ENCODE measurements at places on chromosomes 16 and 17.

DNA sequence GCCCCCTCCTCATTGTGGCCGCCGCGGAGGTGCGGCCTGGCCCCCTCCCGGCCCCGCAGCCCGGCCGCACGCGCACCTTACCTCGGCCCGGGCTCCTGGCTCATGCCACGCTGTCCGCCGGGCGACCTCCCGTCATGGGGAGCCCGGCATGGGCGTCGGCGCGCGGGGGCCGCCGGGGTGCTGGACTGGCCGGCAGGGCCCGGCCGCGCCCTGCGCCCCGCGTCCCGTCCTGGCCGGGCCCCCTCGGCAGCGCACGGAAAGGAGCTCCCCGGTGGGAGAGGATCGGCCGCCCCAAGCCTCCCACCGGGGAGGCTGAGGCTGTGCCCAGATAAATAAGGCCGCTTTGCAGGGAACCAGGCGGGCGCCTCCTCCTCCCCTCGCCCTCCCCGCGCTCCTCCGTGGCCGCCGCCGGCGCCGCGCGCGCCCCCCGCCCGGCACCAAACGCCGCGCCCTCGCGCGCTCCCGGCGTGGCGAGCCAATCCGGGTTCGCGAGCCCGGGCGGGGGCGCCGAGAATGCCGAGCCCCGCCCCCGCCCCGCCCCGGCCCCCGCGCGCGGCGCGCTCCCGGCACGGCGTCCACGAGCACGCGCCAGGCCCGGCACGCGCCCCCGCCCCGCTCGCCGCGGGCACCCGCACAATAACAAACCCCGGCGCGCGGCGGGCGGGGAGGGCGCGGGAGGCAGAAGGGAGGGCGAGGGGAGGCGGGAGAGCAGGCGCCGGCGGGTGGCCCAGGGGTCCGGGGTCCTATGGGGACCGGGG is at the start of gene FBXL16:
Gene FBXL16 (minus strand): TSS at position 371 of the 758 bp plus-strand sequence. CDS start 8,396 bp downstream, outside the sequence.
- DNase-seq = no peak

- no peak for DNase-seq
Observed at GRCh38 chr17:44902135-44902760, 3.0 kb upstream of the EFTUD2 start.

- DNase-seq = no peak
Observed at GRCh38 chr17:9367156-9367555, 208.5 kb downstream of the STX8 start.

- DNase-seq = no peak
Observed at GRCh38 chr16:508884-509736, 18.4 kb upstream of the CAPN15 start.

- DNase-seq = no peak
Observed at GRCh38 chr17:14011036-14011692, 58.1 kb upstream of the COX10 start.

DNA sequence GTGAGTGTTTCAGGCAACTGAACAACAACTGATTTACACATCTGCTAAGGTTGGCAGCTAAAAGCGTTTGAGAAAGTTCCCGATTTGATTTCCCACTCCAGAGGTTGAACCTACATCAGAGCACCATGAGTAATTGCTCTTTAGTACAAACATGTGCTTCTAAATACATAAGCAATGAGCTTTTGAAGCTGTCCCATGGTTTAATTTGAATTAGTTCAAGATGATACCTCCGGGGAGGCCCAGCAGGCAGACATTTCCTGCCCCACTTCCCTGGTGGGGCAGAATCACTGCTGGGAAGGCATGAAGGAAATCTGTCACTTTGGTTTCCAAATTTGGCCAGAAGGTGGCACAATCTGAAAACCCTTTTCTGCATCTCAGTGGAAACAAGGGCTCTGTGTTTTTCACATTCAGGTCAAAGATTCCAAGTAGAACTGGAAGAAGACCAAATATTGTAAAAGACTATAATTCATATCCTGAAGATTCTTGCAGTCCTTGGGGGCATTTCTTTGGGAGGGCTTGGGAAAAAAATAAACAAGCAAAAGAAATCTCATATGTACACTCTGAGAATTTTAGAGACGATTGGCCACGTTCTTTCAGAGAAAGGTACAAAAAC is 176.2 kb upstream of the FAM20A start:
- DNase-seq = peak; percentile 40

- DNase-seq = no peak
Observed at GRCh38 chr16:25199457-25199856, 17.3 kb upstream of the AQP8 start.

GRCh38 chr16:58824201-58824600 is 90.1 kb upstream of the GOT2 start:
- DNase-seq = no peak

DNA sequence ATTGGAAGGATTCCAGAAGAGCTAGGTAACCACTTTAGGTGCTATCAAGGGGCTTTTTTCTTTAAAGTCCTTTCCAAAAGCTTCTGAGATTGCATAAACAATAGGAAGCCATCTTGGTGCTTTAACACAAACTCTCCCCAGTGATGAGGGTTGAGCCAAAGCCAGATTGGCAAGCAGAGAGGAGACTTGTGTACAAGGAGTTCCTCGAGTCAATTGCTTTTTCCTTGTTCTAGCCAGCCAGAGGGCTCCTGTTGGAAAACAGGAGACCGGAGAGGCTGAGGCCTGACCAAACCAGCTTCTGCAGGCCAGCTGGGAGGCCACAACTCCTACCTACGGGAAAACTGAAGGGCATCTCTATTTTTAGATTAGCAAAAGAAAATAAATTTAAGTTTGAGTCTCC is 46.5 kb downstream of the MAPT start:
- DNase-seq = no peak

DNA sequence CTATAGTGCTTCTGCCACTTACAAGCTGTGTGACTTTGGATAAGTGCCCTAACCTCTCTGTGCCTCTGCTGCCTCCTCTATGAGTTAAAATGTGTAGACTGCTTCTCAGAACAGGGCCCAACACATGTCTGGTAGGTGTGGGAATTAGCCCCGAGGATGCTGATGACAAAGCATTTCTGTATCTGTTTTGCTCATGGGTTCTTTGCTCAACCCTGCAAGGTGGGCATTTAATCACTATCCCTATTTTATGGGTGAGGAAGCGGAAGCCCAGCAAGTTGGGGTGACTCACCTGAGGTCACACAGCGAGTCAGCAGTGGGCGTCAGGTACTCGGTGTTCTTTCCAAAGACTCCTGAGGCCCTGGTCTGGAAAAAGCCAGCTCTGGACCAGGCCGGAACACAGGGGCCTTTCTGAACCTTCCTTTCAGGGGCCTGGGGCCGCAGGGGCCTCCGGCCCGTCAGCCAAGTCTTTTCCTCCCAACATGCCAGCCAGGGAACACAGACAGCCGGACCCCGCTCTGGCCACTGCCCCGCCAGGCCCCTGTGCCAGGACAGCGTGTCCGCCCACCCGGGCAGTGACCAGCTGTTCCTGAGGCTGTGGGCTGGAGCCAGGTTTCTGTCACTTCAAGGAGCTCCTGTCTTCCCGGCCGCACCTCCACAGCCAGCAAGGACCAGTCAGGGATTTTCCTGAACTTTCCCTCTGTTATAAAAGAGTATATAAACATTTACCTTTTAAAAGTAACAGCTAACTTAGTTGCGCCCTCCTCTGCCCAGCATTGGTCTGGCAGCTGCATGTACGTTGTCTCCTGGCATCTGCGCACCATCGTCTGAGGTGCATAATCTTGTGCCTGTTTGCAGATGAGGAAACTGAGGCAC is 62.5 kb downstream of the SREBF1 start:
- no peak for DNase-seq

- no peak for DNase-seq
Observed at GRCh38 chr16:46884513-46885293, 541 bp downstream of the GPT2 start.

- DNase-seq = peak; percentile 18
Observed at GRCh38 chr17:69223809-69224208, 4.8 kb downstream of the ABCA10 start.

GRCh38 chr17:68054296-68054900 is 18.9 kb downstream of the KPNA2 start:
- no peak for DNase-seq

GRCh38 chr17:42405076-42405475 is 16.8 kb upstream of the STAT3 start:
- no peak for DNase-seq

DNA sequence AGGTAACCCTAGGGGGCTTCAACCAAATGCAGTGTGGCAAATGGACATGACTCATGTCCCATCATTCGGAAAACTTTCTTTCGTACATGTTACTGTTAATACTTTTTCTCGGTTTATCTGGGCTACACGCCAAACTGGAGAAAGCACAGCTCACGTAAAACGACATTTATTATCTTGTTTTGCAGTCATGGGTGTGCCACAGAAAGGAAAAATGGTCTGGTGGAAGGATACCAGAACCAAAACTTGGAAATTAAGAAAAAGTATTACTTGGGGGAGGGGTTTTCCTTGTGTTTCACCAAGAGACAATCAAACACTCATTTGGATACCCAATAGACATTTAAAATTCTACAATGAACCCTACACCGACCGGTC is 23.6 kb downstream of the ALOX15B start:
- no peak for DNase-seq

DNA sequence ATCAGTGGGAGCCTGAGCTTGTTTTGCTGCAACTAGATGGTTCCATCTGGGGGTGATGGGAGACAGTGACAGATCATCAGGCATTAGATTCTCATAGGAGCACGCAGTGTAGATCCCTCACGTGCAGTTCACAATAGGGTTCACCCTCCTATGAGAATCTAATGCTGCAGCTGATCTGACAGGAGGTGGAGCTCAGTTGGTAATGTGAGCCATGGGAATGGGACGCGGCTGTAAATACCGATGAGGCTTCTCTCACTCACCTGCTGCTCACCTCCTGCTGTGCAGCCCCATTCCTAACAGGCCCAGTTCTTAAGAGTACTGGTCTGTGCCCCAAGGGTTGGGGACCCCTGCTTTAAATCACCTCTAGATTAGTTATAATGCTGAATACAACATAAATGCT is 137.5 kb upstream of the PLEKHM1 start:
- no peak for DNase-seq

DNA sequence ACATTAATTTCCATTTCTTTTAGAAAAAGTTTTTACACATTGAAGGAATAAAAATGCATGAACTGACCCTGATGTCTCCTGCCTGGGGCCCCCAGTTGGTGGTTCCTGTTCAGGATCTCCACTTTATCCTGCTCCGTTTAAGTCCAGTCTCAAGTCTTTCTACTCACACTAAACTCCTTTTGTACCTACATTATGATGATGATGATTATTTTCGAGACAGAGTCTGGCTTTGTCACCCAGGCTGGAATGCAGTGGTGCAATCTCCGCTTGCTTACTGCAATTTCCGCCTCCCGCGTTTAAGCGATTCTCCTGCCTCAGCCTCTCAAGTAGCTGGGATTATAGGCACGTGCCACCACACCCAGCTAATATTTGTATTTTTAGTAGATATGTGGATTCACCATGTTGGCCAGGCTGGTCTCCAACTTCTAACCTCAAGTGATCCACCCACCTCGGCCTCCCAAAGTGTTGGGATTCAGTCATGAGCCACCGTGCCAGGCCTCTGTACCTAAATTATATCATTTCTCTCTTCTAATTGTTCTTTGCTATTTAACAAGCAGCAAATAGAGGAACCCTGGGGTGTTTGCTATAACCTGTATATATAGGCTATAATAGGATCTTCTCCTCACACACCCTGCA is 2.2 kb upstream of the FOXK2 start:
- DNase-seq = no peak

- DNase-seq = no peak
Observed at GRCh38 chr16:81779536-81780320, 637 bp downstream of the PLCG2 start.

- no peak for DNase-seq
Observed at GRCh38 chr16:57032931-57033330, 43.6 kb downstream of the NLRC5 start.

- no peak for DNase-seq
Observed at GRCh38 chr16:84829168-84829965, 9.6 kb downstream of the CRISPLD2 start.

Data from GM20000 (cell line).